ENCODE measurements at places on chromosomes 12 and 14.

GRCh38 chr12:91380631-91381030, 198.0 kb upstream of the DCN start:
- H3K4me3 ChIP-seq: no peak overlapping the region
- no peaks in the 10 kb centered on the region for H3K36me3 ChIP-seq
- H3K27me3 ChIP-seq: no peaks in the 10 kb centered on the region
- no peak overlapping the region for H3K27ac ChIP-seq
- H3K4me1 ChIP-seq: no peaks in the 10 kb centered on the region
- DNase-seq: no peak

DNA sequence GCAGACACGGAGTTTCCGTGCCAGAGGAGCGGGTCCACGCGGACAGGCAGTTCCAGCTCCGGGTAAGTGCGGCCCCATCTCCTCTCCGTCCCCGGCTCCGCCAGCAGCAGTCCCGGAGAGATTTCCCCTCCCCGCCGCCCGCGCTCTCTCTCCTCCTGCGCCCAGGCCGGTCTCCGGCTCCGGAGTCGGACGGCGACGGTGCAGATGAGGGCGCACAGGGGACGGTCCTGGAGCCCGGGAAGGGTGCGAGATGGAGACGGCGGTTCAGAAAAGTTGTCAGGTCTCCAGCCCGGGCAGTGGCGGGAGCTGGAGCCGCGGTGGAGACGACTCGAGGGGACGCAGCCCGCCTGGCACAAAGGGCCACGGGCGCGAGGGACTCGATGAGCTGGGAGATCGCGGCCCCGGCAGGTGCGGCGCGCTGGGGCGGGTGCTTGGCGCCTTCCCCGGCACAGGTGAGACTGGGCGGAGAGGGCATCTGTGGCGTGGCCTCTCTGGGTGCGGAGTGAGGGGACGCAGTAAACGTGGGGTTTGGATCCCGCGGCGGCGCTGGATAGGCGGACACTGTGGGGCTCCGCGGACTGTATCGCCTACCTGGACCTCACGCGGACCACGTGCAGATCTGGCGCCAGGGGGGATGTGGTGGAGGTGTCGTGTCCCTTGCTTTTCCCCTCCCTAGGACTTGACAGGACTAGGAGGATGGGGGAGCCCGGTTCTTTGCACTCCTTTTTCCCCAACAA, 1540.3 kb upstream of the TMEM132C start:
- no peak for DNase-seq
- H3K4me1 ChIP-seq: peaks cover 11% of the 10 kb centered on the region
- no peaks in the 10 kb centered on the region for H3K36me3 ChIP-seq
- H3K27me3 ChIP-seq: peaks cover 26% of the 10 kb centered on the region

GRCh38 chr12:64085154-64085553, 136.9 kb downstream of the KICS2 start:
- H3K4me3 ChIP-seq: no peak overlapping the region
- H3K27me3 ChIP-seq: no peaks in the 10 kb centered on the region
- H3K4me1 ChIP-seq: no peaks in the 10 kb centered on the region
- H3K27ac ChIP-seq: no peak overlapping the region

- H3K4me3 ChIP-seq: no peak overlapping the region
- peaks cover 13% of the 10 kb centered on the region for H3K4me1 ChIP-seq
- H3K36me3 ChIP-seq: peaks cover 2% of the 10 kb centered on the region
- no peak overlapping the region for H3K27ac ChIP-seq
These were observed 49.3 kb downstream of the RAB35 start for GRCh38 chr12:120067084-120067869.

- H3K36me3 ChIP-seq: no peaks in the 10 kb centered on the region
- H3K27me3 ChIP-seq: no peaks in the 10 kb centered on the region
- no peaks in the 10 kb centered on the region for H3K4me1 ChIP-seq
- H3K4me3 ChIP-seq: no peak overlapping the region
These were observed 187.9 kb upstream of the STXBP6 start for GRCh38 chr14:25237845-25238244.
